ENCODE measurements at places on chromosomes 3 and 15.

- no peak for DNase-seq
These were observed 287.0 kb downstream of the SI start for GRCh38 chr3:164791263-164791662.

DNA sequence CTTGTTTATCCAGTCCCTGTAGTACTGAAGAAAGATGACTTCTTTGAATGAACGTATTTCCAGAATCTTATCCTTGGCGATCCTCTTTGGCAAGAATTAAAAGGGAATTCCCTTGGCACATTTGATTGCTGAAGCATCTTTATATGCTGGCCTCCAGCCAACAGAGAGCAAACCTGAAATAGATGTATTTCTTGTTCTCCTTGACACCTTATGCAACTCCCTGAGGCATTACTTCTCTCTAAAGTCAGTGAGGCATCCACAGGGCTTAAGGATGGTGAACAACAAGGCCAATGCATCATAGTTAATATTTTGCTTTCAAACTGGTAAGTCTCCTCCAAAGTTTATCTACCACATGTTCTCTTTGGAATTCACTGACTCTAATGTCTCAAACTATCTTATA, 450.9 kb upstream of the THRB start:
- DNase-seq = no peak

- DNase-seq = peak; percentile 13
These were observed 960 bp downstream of the MFN1 start for GRCh38 chr3:179348325-179349013.

DNA sequence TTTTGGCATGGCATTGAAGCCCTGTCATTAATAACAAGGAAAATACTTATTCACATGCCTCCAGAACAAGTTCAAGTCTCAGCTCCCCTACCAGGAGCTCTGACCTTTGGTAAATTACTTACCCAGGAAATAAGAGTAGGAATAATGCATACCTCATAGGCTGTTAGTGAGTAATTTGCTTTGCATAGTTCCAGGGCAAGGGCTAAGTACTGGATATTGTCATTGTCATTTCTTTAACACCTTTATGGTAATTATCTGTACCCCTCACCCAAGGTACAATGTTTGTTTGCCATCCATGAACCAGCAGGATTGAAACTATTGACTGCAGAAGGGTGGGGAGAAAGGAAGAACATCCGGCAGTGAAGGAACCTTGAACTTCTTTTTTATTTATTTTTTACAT, 148.5 kb downstream of the SOX2 start:
- no peak for DNase-seq

DNA sequence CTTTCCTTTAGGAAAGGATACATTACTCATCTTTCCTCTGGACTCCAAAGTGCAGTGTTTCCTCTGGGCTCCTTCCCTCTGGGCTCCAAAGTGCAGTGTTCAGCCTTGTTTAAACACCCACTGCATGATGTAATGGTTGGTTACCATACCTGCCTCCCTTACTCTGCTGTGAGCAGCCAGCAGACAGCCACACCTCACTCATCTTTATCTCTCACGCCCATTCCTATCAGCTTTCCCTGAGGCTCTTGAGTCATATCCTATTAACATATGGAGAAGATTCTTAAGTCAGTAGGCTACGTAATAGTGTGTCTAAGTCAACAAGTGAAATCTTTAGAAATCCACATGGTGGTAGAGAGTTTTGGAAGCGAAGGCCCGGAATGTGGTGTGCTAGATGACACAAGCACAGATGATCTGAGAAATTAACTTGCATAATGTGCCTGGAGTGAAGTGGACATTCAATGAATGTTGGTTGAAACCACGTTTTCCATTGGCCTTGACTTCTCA, 97.2 kb upstream of the CTNNB1 start:
- DNase-seq = no peak

- no peak for DNase-seq
These were observed 51.0 kb downstream of the FBLN2 start for GRCh38 chr3:13599887-13600450.

GRCh38 chr3:168678730-168679129, 583.0 kb upstream of the GOLIM4 start:
- no peak for DNase-seq

GRCh38 chr3:27022096-27022761, 347.0 kb downstream of the NEK10 start:
- DNase-seq = no peak

DNA sequence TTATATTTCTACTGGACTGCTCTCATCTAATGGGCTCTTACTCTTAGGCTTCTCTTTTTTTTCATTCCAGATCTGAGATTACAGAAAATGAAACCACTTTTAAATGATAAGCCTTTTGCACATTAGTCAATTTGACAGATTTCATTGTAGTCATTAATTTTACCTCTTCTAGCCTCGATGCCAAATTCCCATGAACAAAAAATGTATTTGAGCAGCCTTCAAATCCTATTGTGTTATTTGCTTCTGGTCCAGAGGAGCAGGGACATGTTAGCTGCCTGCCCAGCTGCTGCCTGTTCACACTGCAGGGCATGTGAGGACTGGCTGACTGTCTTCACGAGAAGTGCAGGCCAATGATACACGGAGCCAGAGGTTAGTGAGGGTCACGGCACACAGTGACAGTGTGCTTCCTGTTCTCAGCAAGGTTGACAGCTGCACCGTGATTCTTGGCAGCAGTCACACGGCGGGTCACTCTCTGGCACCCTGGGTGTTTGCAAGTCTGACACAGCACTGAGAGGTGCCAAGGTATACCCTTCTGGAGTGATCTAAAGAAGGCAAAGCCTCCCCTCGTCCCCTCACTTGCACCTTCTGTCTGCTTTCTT, 40.8 kb downstream of the KAT2B start:
- peak; percentile 27 for DNase-seq

GRCh38 chr15:74376825-74377581, 9.6 kb upstream of the CYP11A1 start:
- no peak for DNase-seq

DNA sequence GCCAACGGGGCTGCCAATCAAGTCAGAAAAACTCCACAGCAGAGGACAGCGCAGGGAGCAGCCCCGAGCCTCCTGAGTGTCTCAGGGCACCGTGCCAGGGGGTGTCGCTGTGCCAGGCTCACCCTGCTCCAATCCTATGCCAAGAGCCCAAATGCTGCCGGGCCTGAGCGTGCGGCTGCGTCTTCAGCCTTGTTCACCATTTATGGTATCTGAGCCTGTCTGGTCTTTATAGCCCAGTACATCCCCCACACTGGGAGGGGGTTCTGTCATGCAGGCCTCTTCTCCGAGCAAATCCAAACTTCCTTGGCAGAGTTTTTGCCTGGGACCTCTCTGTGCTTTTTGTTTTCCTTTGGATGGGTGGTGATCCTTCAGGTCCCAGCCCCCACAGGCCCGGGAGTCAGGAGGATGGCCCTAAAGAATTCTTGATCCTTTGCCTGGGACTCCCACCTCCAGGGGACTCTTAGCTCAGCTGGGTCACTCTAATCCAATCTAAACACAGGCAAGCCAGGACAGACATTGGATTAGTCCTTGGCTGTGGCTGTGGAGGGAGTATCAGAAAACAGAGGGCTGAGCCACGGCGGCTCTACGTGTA, 135.1 kb upstream of the HACD2 start:
- no peak for DNase-seq

- no peak for DNase-seq
These were observed 64.4 kb downstream of the P2RY1 start for GRCh38 chr3:152899306-152899705.

- no peak for DNase-seq
These were observed 64.3 kb downstream of the NSUN3 start for GRCh38 chr3:94127115-94127514.

- DNase-seq = no peak
These were observed 216.5 kb downstream of the ZNF385D start for GRCh38 chr3:21534462-21534861.

DNA sequence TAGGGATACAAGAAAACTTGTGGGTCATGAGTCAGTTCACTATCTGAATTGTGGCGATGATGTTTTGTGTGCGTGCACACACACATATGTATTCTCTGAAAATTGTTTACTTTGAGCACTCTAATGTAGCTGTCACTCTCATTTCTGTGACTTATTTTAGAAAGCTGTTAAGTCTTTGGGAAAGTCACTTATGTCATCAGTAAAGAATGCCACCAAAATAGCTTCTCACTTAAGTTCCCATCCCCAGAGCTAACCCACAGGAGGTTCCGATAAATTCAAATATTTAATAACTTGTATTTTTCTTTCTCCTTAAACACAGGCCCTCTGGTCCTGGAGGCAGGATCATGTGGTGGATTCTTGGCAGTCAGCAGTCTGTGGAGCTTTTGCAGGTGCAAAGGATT, 138.3 kb downstream of the LRIG1 start:
- no peak for DNase-seq

GRCh38 chr15:58206151-58206550, 68.0 kb downstream of the AQP9 start:
- no peak for DNase-seq

DNA sequence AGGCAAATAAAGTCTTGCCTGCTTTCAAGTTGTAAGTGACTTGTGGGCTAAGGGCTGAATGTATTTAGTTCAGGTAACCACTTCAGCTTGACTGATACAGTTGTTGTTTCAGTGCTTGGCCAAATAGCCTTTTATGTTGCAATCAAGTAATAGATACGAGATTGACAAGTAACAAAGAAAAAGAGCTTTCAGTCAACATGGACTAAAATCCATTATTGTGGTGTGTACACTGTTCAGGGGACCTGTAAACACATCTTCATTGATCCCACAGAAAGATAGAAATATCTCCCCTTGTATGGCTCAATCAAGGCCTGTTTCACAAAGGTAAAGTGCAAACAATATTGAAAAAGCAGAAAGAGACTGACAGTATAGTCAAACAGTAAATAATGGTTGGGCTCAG, 224.8 kb upstream of the TMCO5A start:
- DNase-seq = no peak

DNA sequence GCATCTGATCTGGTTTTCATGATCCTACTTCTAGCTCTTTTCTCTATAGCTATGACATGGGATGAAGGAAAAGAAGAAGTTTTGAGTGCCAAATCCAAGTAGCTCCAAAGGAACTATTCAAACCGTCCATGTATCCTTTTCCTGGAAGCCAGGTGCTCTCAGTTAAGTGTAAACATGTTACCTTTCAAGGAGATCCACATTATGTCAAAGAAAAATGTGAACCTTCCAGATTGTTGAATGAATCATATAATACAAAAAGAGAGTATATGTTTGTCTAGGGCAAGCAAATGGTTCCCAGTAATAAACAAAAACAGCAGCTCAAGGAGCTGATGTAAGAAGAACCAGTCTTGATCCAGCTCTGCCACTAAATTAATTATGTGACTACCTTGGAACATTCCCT, 534.9 kb downstream of the MAGI1 start:
- no peak for DNase-seq

GRCh38 chr3:141643391-141643790, 94.7 kb upstream of the RNF7 start:
- DNase-seq = no peak

DNA sequence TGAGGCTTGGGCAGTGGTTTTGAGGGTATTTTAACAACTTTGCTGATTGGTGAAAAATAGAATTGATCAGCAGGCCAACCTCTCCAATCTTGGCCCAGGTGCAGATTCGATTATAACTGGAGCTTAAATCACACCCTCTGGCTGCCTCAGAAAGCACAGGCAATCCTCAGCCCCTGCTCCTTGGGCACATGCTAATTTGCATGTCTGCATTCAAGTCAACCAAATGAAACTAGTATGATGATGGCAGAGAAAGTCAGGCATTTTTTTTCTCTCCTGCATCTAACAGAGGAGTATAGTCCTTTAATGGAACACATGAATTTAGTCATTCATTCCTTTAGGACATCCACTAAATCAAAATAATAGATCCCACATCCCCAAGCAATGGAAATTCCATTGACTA, 16.8 kb upstream of the NMNAT3 start:
- DNase-seq = no peak

- no peak for DNase-seq
These were observed 50.4 kb upstream of the MYZAP start for GRCh38 chr15:57541271-57541670.

DNA sequence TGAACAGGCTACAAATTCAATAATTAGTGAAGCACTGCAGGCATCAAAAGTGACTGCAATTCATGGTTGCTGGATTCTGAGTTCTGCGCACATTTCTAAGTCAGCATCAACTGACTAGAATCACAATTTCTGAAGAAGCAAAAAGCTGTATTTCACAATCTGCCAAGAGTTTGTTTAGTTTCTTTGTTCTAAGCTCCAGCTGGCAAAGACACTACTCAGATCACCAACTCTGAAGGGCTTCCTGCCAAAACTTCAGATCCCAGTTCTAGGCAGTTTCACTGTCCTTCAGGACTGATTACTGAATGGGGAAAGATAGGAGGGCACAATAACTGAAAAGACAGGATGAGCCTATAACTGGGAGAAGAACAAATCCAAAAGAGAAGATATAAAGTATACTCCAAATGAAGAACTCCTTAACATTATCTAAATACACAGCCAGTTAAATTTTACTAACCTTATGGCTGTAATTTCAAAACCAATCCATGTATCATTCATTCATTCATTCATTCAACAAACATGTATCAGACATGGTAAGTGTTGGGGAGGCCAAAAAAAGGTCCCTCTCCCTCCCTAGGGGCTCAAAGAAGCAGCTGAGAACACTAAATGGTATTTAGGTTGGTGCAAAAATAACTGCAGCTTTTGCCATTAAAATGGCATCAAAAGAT, 17.1 kb downstream of the TJP1 start:
- no peak for DNase-seq

DNA sequence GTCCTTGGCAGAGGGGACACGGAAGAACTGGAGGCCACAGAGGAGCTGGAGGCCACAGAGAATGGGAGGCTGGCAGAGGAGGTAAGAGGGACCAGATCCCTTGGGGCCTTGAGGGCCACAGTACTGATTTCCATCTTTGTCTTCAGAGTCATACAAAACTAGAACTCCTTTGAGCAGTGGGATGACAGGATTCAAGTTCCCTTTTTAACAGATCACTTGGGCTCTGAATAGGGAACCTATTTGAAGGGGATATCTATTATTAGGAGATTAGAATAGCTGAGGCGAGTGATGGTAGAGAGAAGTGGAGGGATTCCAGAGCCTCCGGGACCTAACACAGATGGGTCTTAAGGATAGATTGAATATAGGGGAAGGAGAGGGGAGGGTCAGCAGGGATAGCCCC, 55.7 kb downstream of the OXNAD1 start:
- DNase-seq = no peak

- no peak for DNase-seq
These were observed 10.9 kb upstream of the RFT1 start for GRCh38 chr3:53140847-53141845.

GRCh38 chr3:111315930-111316587, 225.9 kb upstream of the CD96 start:
- DNase-seq = no peak

DNA sequence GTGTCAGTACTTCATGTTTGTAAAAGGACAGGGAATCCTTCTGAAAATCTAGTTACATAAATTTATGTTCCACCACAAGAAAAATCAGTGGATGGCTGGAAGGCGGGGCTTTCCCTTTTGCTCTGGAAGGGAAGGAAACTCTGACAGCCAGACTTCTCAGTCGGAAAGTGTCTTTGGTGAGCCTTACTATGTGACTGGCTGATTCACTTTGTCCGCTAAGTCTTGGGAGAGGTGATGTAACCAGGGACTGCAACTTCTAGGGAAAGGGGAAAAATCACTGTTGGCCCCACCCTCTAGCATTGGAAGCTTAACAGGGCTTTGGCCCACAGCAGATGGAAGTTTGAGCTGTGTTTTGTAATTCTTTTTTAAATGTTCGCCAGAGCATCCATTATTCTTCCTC, 281.4 kb upstream of the CTDSPL start:
- DNase-seq = no peak

GRCh38 chr3:46705022-46705530, 3.9 kb downstream of the TMIE start:
- DNase-seq = peak; percentile 71

GRCh38 chr3:56052188-56052587, 416.1 kb downstream of the ERC2 start:
- DNase-seq = no peak

Data from activated CD4-positive, alpha-beta T cell treated with anti-CD3 and anti-CD28 coated beads, Interleukin-2, amount 50 U/mL, for 16 hours (primary cell).